ENCODE measurements at places on chromosomes 3 and 15.

DNA sequence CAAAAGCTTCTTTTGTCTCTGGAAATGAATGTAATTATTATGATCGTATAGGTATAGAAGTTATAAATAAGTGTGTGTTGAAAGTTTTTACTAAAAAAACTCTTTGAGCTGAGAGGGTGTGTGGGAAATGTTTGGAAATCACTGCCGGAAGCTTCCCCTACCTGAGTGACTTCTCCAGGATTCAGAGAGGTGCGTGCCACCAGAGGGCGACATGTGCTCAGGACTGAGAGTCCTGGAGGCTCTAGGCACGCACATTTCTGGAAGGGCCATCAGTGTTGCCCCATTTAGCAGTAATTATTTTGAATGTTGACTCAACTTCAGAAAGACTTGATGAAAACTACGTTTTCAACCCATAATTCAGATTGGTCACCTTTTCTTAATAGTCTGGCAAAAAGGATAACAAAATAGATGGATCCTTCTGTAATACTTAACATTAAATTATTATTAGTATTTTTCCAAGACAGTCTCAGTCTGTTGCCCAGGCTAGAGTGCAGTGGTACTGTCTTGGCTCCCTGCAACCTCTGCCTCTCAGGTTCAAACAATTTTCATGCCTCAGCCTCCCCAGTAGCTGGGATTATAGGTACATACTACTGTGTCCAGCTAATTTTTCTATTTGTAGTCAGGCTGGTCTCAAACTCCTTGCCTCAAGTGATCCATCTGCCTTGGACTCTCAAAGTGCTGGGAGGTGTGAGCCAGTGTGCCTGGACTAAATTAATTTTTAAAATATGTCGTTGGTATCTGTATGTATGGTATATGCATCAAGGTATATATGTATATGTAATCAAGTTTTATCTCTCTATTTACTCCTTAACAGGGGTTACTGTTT, 34.5 kb downstream of the GPR171 start:
- peak; percentile 72 for DNase-seq

- no peak for DNase-seq
Measured at GRCh38 chr3:188276375-188276774, 122.4 kb downstream of the LPP start.

GRCh38 chr15:62153228-62153627, 11.9 kb downstream of the C2CD4B start:
- peak; percentile 13 for DNase-seq

GRCh38 chr15:69725957-69726356, 273.3 kb downstream of the RPLP1 start:
- DNase-seq = no peak

- no peak for DNase-seq
Measured at GRCh38 chr3:123637131-123637530, 52.3 kb upstream of the HACD2 start.
